ENCODE measurements at places on chromosomes 1 and 21.

GRCh38 chr1:221164951-221165838, 286.0 kb downstream of the HLX start:
- peak; percentile 56 for DNase-seq

DNA sequence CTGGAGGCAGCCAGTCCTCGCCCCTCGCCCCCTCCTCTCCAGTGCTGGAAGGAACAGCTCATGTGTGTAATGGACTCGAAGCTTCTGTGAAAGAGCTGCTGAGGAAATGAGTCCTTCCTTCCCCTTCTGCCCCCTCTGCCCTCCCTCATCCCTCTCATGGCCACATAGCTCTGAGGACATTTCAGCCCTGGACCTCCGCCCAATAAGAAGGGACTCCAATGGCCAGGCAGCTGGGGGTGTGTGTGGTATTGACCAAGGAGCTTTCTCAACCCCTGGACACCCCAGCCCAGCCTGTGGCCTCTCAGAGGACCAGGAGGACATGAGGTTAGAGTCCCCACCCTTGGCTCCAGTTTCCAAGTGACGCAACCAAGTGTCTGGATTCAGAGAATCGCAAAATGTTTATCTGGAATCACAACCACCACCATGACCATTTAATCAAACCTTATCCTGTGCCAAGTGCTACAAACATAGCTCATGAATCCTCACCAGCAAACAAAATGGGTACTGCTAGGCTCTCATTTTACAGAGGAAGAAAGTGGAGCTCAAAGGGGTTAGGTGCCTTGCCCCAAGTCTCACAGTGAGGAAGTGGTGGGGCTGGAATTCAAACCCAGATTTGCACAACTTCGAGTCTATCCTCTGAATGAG, 47.8 kb upstream of the ECE1 start:
- DNase-seq = peak; percentile 63

- DNase-seq = peak; percentile 44
Measured at GRCh38 chr1:198929961-198930599, 291.2 kb downstream of the PTPRC start.

DNA sequence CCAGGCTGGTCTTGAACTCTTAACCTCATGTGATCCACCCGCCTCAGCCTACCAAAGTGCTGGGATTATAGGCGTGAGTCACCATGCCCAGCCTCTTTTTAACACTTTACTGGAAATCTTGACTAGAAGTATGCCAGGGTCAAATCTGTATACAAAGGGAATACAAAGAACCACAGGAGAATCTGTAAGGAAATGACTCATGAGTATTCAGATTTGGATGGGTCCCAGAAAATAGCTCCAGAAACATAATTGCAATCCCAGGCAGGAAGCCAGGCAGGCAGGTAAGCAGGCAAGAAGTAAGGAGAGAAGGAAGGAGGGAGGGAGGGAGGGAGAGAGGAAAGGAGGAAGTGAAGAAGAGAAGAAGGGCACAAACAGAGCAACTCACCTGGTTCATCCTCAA, 22.8 kb upstream of the TIAM1 start:
- DNase-seq = peak; percentile 98

All from renal cortical epithelial cell (primary cell).